ENCODE measurements at places on chromosomes 1 and 21. TPM values are rescaled to one million over a fixed set of nuclear protein-coding genes. Genes with fewer than 3 reads are reported as not detected.

GRCh38 chr1:176754676-176755075 is 291.7 kb downstream of the PAPPA2 start:
- no peak overlapping the region for H3K27ac ChIP-seq
- H3K4me3 ChIP-seq, result no peak overlapping the region
- no peaks in the 10 kb centered on the region for H3K4me1 ChIP-seq
- H3K27me3 ChIP-seq, result no peaks in the 10 kb centered on the region

The PLPPR4 gene
- 1.2 TPM for total RNA-seq

GRCh38 chr1:233268389-233269022 is 27.0 kb downstream of the PCNX2 start:
- no peak for DNase-seq
- H3K36me3 ChIP-seq, result no peaks in the 10 kb centered on the region
- H3K27me3 ChIP-seq, result no peaks in the 10 kb centered on the region
- no peaks in the 10 kb centered on the region for H3K4me1 ChIP-seq

DNA sequence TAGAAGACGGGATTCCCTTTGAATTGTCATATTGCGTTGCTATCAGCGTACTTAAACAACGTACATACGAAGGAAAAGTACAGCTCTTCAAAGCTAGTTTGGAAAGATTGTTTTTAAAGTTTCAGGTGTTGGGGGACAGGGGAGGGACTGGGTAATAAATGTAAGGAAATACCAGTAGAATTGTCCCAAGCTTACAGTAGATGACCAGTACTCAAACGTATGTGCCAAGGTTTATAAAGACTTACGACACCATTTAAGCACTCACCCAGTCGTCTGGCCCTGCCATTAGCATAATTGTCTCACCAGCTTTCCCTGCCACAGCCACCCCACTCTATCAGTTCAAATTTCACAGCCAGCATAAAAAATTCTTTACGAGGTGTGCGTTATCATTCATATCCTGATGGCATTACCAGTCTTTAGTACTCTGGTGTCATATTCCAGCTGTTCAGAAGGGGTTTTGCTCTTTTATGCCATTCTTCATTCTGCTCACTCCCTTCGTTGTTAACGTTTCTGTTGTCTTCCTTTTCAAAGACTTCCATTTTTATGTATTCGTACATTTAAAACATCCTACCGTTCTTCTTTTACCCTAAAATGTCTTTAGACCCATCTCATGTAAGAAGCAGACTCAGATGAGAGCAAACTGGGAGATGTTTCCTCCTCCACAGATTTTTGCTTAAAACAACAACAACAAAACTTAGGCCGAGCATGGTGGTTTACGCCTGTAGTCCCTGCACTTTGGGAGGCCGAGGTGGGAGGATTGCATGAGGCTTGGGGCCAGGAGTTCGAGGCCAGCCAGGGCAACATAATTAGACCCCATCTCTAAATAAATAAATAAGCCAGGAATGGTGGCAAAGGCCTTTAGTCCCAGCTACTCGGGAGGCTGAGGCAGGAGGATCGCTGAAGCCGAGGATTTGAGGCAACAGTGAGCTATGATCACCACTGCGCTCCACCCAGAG is 1.0 kb upstream of the HP1BP3 start:
- peak overlapping the region; percentile 75 for H3K4me3 ChIP-seq
- H3K36me3 ChIP-seq, result no peaks in the 10 kb centered on the region
- H3K27ac ChIP-seq, result peak overlapping the region; percentile 99
- no peaks in the 10 kb centered on the region for H3K27me3 ChIP-seq
- DNase-seq, result peak; percentile 27
- H3K4me1 ChIP-seq, result no peaks in the 10 kb centered on the region

The PHGDH gene
- total RNA-seq, result 6.4 TPM

The SLAMF6 gene
- total RNA-seq, result 3.8 TPM

GRCh38 chr1:233656032-233656635 is 42.2 kb downstream of the KCNK1 start:
- H3K27me3 ChIP-seq, result no peaks in the 10 kb centered on the region
- DNase-seq, result no peak
- no peak overlapping the region for H3K27ac ChIP-seq
- H3K4me3 ChIP-seq, result no peak overlapping the region
- no peaks in the 10 kb centered on the region for H3K4me1 ChIP-seq

GRCh38 chr21:42258885-42259407 is 40.0 kb downstream of the ABCG1 start:
- no peak for DNase-seq
- H3K4me3 ChIP-seq, result no peak overlapping the region
- no peaks in the 10 kb centered on the region for H3K36me3 ChIP-seq
- H3K27me3 ChIP-seq, result no peaks in the 10 kb centered on the region
- no peaks in the 10 kb centered on the region for H3K4me1 ChIP-seq

The DNALI1 gene
- 0.26 TPM for total RNA-seq

The LAMC2 gene
- total RNA-seq, result 5.9 TPM

DNA sequence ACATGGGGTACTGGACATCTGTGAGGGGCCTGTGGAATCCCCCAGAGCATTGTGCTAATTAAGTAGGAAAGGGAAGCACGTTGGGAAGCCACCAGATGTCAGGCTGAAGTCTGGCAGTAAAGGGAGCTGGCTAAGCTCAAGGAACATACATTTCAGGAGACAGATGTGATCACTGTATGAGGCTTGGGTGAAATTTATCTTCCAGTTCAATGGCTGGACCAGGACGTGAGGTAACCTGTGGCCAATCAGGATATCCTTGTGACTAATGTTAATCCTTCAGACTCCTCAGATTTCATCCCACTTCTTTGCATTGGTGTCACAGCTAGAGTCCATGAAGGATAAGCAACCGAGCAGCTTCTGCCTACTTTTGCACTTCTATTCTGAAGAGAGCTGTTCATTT is 110.2 kb upstream of the APP start:
- DNase-seq, result no peak
- H3K27me3 ChIP-seq, result no peaks in the 10 kb centered on the region
- H3K4me1 ChIP-seq, result no peaks in the 10 kb centered on the region
- no peak overlapping the region for H3K27ac ChIP-seq

DNA sequence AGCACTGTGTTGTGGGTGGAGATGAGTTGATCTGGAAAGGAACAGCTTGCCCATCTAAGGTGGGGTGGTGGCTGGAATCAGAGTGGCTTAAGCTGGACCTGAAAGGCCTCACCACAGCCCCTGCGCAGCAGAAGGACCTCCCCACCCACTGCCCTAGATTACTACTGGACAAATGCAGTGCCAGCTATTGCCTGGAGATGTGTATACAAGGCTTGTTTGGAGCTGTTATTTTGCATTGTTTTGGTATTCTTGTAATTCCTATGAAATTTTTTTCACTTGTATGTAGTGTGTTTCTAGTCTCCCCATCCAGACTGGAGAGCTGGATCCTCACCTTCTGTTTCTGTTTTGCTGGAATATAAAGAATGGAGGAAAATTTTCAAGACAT is 1.3 kb upstream of the SLC30A1 start:
- no peaks in the 10 kb centered on the region for H3K36me3 ChIP-seq
- H3K4me1 ChIP-seq, result no peaks in the 10 kb centered on the region
- H3K27me3 ChIP-seq, result no peaks in the 10 kb centered on the region
- peak overlapping the region; percentile 85 for H3K27ac ChIP-seq

DNA sequence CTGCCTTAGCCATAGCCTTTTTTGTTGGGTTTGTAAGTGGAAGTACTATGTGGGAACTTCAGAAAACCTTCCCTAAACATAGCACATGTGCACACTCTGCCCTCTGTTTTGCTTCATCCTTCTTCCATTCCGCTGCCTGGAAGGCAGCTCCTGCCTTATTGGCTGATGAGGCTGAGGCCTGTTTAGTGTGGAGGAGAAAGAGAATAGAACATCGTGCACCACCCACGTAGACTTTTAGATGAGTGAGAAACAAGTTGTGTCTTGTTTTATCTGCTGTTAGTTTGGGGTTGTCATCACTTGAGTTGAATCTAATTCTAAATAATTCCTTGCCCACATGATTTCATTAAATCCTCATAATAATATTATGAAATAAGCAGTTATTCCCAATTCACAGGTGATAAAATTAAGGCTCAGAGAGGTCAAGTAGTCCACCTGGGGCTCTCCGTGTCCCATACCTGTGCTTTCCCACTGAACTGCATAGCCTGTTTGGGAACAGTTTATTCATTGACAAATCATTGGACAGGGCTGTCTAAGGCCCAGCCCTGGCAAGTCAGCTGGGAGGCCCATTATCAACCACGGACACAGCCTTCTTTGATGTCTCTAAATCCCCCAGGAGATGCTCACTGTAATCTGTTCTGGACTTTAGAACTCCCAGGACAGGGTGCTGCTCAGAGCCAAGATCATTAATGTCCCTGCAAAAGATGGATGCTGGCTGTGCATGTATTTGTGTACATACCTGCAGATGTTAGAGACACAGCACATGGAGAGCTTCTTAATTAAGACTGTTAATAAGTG is 93.0 kb downstream of the ABCA4 start:
- H3K27ac ChIP-seq, result no peak overlapping the region
- H3K4me3 ChIP-seq, result no peak overlapping the region
- H3K4me1 ChIP-seq, result no peaks in the 10 kb centered on the region
- no peaks in the 10 kb centered on the region for H3K27me3 ChIP-seq
- no peaks in the 10 kb centered on the region for H3K36me3 ChIP-seq

DNA sequence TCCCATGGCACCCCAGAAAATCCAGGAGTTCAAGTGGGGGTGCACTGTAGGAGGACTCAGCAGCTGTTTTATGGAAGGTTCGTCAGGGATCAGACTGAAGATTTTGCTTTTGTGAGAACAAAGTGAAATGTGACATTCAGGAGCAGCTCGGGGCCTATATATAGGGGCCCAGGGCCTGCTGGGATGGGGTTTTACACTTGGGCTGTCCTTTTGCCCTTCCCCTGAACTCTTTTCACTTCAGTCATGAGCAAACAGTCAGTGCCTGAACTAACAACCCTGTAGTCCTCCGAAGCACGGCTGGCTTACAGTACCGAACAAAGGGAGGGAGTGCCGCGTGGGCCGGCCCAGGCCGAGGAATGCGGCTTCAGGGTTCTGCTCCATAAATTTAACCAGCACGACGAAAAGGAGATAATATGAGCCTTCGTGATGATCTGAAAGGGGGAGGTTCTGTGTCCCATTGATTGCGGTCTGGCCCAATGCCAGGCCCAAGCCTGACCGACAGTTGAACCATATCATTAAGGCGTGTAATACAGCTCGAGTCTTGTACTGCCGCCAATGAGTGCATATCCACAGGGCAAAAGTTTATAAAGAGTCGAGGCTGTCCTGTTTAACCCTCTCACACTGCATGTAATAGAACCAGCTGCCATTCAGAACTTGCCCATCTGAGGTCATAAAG is 139.9 kb downstream of the DHRS3 start:
- peak overlapping the region; percentile 76 for H3K27ac ChIP-seq
- DNase-seq, result peak; percentile 89
- no peak overlapping the region for H3K4me3 ChIP-seq
- no peaks in the 10 kb centered on the region for H3K36me3 ChIP-seq
- H3K4me1 ChIP-seq, result peaks cover 35% of the 10 kb centered on the region
- no peaks in the 10 kb centered on the region for H3K27me3 ChIP-seq

GRCh38 chr1:153693466-153693865 is 15.0 kb downstream of the NPR1 start:
- DNase-seq, result no peak
- peaks cover 11% of the 10 kb centered on the region for H3K4me1 ChIP-seq
- H3K27ac ChIP-seq, result no peak overlapping the region

GRCh38 chr1:109269212-109269980 is 13.5 kb downstream of the PSRC1 start:
- DNase-seq, result no peak
- H3K27me3 ChIP-seq, result no peaks in the 10 kb centered on the region
- no peak overlapping the region for H3K27ac ChIP-seq
- H3K4me1 ChIP-seq, result no peaks in the 10 kb centered on the region
- no peaks in the 10 kb centered on the region for H3K36me3 ChIP-seq

The GCSAML gene
- 1.5 TPM for total RNA-seq

Measured in uterus (tissue), 4 donors.